ENCODE measurements at places on chromosomes 13 and 19.
A peak's percentile ranks its signal among the peaks of the same experiment; 100 is the strongest.

GRCh38 chr19:39745643-39746042 lies 7.8 kb upstream of the CLC start:
- no peaks in the 10 kb centered on the region for H3K4me1 ChIP-seq
- no peak overlapping the region for H3K4me3 ChIP-seq
- no peak overlapping the region for H3K27ac ChIP-seq

- H3K36me3 ChIP-seq: no peaks in the 10 kb centered on the region
- no peaks in the 10 kb centered on the region for H3K27me3 ChIP-seq
- no peak overlapping the region for H3K4me3 ChIP-seq
- no peak overlapping the region for H3K27ac ChIP-seq
These were observed 73.1 kb upstream of the OLFM4 start for GRCh38 chr13:52955472-52955874.

DNA sequence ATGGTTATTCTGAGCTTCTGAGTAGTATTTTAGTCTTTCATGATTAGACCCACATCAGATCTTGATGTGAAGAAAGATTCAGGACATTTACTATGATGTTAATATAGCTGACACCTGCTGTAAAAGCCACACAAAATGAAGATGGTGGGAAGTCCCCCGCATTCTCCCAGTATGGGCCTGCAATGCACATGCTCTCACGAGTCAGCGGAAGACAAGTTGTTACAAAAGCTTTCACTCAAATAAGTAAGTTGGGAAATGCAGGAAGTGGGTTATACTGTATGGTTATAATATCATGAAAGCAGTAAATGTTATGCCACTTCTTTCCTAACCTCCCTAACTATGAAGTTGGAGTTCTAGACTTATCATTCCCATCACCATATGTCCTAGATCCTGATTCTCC lies 171.9 kb downstream of the KLF5 start:
- DNase-seq: peak; percentile 30
- no peak overlapping the region for H3K4me3 ChIP-seq
- H3K27me3 ChIP-seq: no peaks in the 10 kb centered on the region
- no peaks in the 10 kb centered on the region for H3K4me1 ChIP-seq
- no peaks in the 10 kb centered on the region for H3K36me3 ChIP-seq

- no peak overlapping the region for H3K27ac ChIP-seq
- H3K27me3 ChIP-seq: no peaks in the 10 kb centered on the region
- peak; percentile 84 for DNase-seq
- no peak overlapping the region for H3K4me3 ChIP-seq
- no peaks in the 10 kb centered on the region for H3K36me3 ChIP-seq
These were observed 17.2 kb upstream of the RNF17 start for GRCh38 chr13:24746618-24747247.

DNA sequence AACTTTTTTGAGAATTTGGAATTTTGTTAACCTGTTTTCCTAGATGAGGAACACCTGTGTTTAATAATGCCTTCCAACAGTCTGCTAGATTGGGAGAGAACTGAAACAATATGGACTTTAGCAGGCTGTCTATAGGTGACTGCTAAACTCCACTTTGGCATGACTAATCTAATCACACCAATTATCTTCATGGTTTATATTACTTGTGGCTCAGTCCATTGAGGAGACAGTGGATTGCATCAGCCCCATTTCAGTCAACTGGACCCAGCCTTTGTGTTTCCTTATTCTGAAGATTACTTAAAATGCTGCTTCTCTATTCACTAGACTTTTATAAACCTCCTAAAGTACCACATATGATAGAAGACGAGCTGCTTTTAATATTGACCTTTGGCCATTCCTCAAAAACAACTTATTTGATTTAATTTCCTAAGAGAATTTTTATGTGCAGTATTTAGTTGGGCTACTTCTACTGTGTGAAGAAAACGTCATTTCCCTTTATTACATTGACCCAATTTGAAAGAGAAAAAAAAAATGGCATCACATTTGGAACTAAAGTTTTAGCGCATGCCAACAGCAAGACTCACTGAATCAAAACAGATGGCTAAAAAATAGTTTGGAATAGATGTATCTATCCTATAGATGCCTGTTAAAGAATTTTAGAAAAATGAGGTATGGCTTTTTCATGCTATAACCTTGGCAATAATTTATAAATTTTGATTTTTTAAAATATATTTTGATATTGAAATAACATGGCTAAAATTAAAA lies 295.8 kb downstream of the NDFIP2 start:
- no peaks in the 10 kb centered on the region for H3K27me3 ChIP-seq
- H3K27ac ChIP-seq: no peak overlapping the region
- no peak for DNase-seq
- no peak overlapping the region for H3K4me3 ChIP-seq
- H3K4me1 ChIP-seq: peaks cover 7% of the 10 kb centered on the region
- H3K36me3 ChIP-seq: no peaks in the 10 kb centered on the region

DNA sequence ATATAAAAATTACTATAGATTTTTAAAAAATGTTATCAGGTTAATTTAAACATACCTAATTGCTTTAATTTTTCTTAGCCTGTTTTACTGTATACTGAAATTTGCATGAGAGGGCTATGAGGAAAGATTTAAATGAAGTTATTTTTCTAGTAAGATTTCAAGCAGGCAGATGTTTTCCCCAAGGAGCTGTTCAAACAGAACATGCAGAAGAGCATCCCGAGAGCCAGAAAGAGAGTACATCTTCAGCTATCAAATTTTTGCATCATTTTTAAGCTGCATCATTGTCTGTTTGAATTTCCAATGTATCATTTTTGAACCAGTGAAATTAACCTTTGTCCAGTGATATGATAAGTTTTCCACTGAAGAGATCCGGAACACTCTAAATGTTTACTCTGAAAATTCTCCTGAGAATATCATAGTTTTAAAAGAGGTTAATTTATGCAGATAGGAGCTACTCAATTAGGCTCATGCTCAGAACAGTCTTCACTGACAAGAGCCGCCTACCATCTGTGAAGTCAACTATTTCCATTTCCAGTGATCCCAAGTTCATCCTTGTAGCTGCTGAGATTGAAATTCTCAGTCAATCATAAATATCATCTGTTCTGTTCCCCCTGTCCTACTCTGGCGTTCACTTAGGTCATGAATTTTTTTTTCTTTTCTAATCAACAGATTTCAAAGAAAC lies 467.7 kb upstream of the NBEA start:
- no peak for DNase-seq
- no peaks in the 10 kb centered on the region for H3K36me3 ChIP-seq
- no peaks in the 10 kb centered on the region for H3K4me1 ChIP-seq
- no peak overlapping the region for H3K27ac ChIP-seq
- no peak overlapping the region for H3K4me3 ChIP-seq

GRCh38 chr13:36841391-36841790 lies 22.4 kb downstream of the RFXAP start:
- H3K4me3 ChIP-seq: no peak overlapping the region
- no peak for DNase-seq
- no peaks in the 10 kb centered on the region for H3K27me3 ChIP-seq

GRCh38 chr13:50915565-50915964 lies 6.0 kb downstream of the RNASEH2B start:
- no peaks in the 10 kb centered on the region for H3K27me3 ChIP-seq
- no peak overlapping the region for H3K4me3 ChIP-seq
- peaks cover 33% of the 10 kb centered on the region for H3K4me1 ChIP-seq

- no peak for DNase-seq
- no peak overlapping the region for H3K4me3 ChIP-seq
- peaks cover 4% of the 10 kb centered on the region for H3K4me1 ChIP-seq
- H3K36me3 ChIP-seq: no peaks in the 10 kb centered on the region
- H3K27ac ChIP-seq: no peak overlapping the region
- H3K27me3 ChIP-seq: no peaks in the 10 kb centered on the region
These were observed 755 bp upstream of the ZNF726 start for GRCh38 chr19:23913931-23914330.

- no peaks in the 10 kb centered on the region for H3K27me3 ChIP-seq
- H3K36me3 ChIP-seq: no peaks in the 10 kb centered on the region
- H3K27ac ChIP-seq: peak overlapping the region; percentile 88
These were observed 25.3 kb upstream of the HOMER3 start for GRCh38 chr19:18966307-18966706.

DNA sequence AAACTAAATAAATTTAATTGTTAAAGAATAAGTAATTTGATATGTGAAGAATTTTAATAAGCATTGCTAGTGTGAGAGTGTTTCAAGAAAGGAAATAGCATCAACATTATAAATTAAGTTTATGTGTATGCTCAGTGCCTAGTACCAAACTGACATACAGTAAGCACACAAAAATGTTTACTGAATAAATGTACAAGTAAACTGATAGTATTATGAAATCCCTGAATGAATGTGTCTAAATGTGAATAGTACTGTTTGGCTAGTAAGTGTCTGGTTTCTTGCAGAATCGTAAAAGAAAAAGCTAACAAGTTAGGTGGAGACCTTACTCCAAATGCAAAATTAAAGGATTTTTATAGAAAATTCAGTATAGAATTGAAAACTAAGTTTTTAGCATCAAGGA lies 233.6 kb downstream of the PCDH9 start:
- DNase-seq: no peak
- no peaks in the 10 kb centered on the region for H3K27me3 ChIP-seq
- H3K4me1 ChIP-seq: peaks cover 6% of the 10 kb centered on the region
- no peak overlapping the region for H3K27ac ChIP-seq

GRCh38 chr13:52870143-52870542 lies 21.7 kb upstream of the PCDH8 start:
- no peaks in the 10 kb centered on the region for H3K4me1 ChIP-seq
- no peaks in the 10 kb centered on the region for H3K27me3 ChIP-seq
- no peak overlapping the region for H3K4me3 ChIP-seq
- no peaks in the 10 kb centered on the region for H3K36me3 ChIP-seq
- H3K27ac ChIP-seq: no peak overlapping the region
- DNase-seq: no peak

GRCh38 chr19:40704491-40705361 lies 12.0 kb downstream of the COQ8B start:
- no peak overlapping the region for H3K4me3 ChIP-seq
- H3K36me3 ChIP-seq: peaks cover 82% of the 10 kb centered on the region
- no peaks in the 10 kb centered on the region for H3K4me1 ChIP-seq
- DNase-seq: no peak

GRCh38 chr13:111855786-111856185 lies 211.2 kb upstream of the SOX1 start:
- H3K27ac ChIP-seq: no peak overlapping the region
- H3K27me3 ChIP-seq: no peaks in the 10 kb centered on the region
- DNase-seq: no peak

- H3K4me1 ChIP-seq: peaks cover under 1% of the 10 kb centered on the region
- H3K27me3 ChIP-seq: no peaks in the 10 kb centered on the region
- peaks cover 78% of the 10 kb centered on the region for H3K36me3 ChIP-seq
- DNase-seq: no peak
- no peak overlapping the region for H3K4me3 ChIP-seq
- peak overlapping the region; percentile 26 for H3K27ac ChIP-seq
These were observed 126.6 kb upstream of the MCF2L start for GRCh38 chr13:112842343-112842856.

- no peaks in the 10 kb centered on the region for H3K4me1 ChIP-seq
- H3K36me3 ChIP-seq: peaks cover 21% of the 10 kb centered on the region
- no peak overlapping the region for H3K27ac ChIP-seq
- no peak for DNase-seq
These were observed 69.7 kb downstream of the MLLT1 start for GRCh38 chr19:6210091-6210490.

DNA sequence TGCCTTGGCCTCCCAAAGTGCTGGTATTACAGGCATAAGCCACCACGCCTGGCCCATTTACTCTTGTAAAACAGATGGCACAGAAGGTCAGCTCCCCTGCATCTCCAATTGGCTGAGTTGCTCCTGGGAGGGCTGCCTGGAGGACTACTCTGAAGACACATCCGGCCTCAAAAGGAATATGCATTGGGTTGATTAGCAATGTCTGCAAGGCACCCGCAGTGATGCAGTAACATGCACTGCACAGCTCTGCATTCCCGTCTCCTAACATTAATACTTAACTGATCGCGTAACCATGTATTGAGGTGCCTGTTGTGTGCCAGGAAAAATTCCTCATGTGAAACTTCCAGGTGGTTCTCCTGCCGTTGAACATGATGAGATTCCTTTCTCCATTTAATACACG lies 5.0 kb downstream of the ELAVL3 start:
- H3K27ac ChIP-seq: no peak overlapping the region
- H3K4me3 ChIP-seq: no peak overlapping the region
- DNase-seq: no peak
- H3K4me1 ChIP-seq: peaks cover 18% of the 10 kb centered on the region
- H3K36me3 ChIP-seq: no peaks in the 10 kb centered on the region

DNA sequence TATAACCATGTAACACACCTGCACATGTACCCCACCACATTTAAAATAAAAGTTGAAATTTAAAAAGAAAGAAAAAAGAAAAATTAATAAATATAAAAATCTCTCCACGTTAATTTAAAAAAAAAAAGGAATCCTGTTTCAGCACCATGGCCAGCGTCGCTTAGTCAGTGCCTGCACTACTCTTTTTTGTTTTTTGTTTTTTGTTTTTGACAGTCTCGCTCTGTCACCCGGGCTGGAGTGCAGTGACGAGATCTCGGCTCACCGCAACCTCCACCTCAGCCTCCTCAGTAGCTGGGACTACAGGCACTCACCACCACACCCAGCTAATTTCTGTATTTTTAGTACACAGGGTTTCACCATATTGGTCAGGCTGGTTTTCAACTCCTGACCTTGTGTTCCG lies 835.9 kb downstream of the UQCRFS1 start:
- H3K36me3 ChIP-seq: no peaks in the 10 kb centered on the region
- no peaks in the 10 kb centered on the region for H3K4me1 ChIP-seq
- H3K27ac ChIP-seq: no peak overlapping the region
- no peaks in the 10 kb centered on the region for H3K27me3 ChIP-seq
- H3K4me3 ChIP-seq: no peak overlapping the region
- no peak for DNase-seq

- H3K4me1 ChIP-seq: no peaks in the 10 kb centered on the region
- no peaks in the 10 kb centered on the region for H3K27me3 ChIP-seq
- no peak overlapping the region for H3K27ac ChIP-seq
- no peak overlapping the region for H3K4me3 ChIP-seq
These were observed 681.7 kb downstream of the PCDH17 start for GRCh38 chr13:58313219-58313618.

DNA sequence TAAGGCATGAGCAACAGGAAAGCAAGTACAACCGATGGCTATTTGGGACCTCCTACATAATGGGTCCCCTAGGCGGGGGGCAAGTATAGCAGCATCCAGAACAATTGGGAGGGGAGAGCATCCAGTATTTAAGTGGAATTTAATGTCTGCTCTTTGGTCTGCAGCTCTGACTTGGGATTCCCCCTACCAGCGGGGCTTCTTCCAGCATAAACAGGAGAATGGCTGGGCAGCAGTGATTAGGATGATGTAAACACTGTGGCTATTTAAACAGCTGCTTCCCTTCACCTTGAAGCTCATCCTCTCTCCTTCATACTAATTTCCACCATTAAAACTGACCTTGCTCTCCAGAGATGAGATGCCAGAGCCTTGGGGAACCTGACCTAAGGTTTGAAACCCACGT lies 73.9 kb upstream of the OXGR1 start:
- H3K27me3 ChIP-seq: no peaks in the 10 kb centered on the region
- no peaks in the 10 kb centered on the region for H3K4me1 ChIP-seq
- no peaks in the 10 kb centered on the region for H3K36me3 ChIP-seq
- no peak overlapping the region for H3K27ac ChIP-seq
- no peak overlapping the region for H3K4me3 ChIP-seq
- DNase-seq: no peak

All from upper lobe of left lung (tissue), 6 donors.